ENCODE measurements at places on chromosomes 2 and 18.

- DNase-seq = no peak
Observed at GRCh38 chr2:208618220-208618619, 211.6 kb downstream of the PTH2R start.

DNA sequence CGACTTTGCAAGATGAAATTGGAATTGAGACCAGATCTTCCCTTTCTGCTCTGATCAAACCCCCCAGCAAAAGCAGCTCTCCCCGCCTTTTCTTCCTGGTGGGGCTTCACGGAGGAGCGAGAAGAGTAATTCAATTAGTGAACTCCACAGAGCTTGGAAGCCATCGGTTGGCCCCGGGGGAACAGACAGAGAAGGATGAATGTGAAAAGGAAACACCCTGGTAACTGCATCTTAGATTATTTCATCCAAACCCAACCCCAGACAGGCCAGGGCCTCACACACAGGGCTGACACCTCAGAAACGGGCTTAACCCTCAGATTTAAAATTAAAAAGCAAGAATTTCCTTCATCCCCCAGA lies 18.3 kb downstream of the SMAD7 start:
- no peak for DNase-seq

- DNase-seq = no peak
Observed at GRCh38 chr2:83240611-83241010, 1218.5 kb downstream of the SUCLG1 start.

GRCh38 chr2:149743842-149744448 lies 156.4 kb upstream of the MMADHC start:
- no peak for DNase-seq

DNA sequence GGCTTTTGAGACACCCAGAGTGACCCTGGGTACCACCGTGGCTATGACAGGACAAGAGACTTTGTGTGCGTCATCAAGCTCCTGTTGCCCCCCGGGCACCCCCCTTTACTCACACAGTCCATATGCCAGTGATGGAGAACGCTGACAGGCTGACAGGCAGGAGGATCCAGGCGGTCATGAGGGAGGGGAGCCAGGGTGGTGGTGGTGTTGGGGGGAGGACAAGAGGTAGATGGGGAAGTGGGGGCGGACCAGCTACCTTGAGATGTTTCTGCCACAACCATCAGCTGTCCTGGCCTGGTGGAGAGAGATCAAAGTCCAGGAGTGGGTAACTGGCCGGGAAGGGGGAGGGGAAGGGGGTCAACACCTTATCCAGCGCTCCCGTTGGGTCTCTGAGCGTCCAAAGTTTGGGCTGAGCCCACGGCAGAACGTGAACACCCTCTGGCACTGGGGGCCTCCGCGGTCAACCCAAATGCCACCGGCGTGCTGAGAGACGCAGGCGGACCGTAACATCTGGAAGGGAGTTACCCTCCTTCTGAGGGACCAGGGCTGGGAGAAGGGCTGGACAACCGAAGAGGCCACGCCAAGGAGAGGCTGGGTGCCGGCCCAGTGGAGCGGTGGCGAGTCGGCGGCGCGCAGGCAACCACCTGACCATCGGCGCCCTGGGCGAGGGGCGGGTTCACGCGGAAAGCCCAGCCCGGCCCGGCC lies 575 bp downstream of the TMEM150A start:
- no peak for DNase-seq

GRCh38 chr18:34773961-34774766 lies 64.1 kb downstream of the DTNA start:
- DNase-seq = peak; percentile 46

- no peak for DNase-seq
Observed at GRCh38 chr18:55346387-55346786, 241.6 kb downstream of the TCF4 start.

GRCh38 chr2:204727368-204727767 lies 182.1 kb downstream of the PARD3B start:
- no peak for DNase-seq

- no peak for DNase-seq
Observed at GRCh38 chr2:73986085-73986681, 1.5 kb downstream of the TET3 start.

- no peak for DNase-seq
Observed at GRCh38 chr2:96415684-96416083, 80.1 kb downstream of the NCAPH start.

DNA sequence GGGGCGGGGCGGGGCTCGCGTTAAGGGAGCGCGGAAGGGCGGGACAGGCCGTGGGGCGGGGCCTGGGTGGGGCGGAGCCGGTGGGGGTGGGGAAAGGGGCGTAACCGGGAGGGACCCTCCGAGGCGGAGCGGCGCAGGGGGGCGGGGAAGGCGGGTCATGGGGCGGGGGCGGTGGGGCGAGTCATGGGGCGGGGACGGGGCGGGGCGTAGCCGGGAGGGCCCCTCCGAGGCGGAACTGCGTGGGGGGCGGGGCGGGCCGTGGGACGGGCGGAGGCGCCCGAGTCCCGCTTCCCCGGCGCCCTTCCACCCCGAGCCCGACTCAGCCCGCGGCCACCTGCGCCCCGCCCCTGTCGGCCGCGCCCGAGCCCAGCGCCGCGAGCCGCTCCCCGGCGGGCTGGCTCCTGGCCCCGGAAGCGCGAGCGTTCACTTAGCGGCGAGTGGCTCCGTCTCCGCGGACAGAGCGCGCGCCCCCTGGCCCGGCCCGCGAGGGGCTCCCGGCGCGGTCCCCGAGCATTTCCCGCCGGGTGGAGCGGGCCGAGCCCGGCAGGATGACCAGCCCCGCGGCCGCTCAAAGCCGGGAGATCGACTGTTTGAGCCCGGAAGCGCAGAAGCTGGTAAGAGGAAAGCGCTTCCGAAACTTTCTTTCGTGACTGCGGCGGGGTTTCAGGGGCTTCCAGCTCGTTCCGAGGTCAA lies 64.7 kb downstream of the LRRFIP1 start:
- peak; percentile 87 for DNase-seq

- DNase-seq = no peak
Observed at GRCh38 chr2:13596233-13596632, 879.5 kb downstream of the TRIB2 start.

- no peak for DNase-seq
Observed at GRCh38 chr2:70305531-70305930, 3.7 kb upstream of the FAM136A start.

DNA sequence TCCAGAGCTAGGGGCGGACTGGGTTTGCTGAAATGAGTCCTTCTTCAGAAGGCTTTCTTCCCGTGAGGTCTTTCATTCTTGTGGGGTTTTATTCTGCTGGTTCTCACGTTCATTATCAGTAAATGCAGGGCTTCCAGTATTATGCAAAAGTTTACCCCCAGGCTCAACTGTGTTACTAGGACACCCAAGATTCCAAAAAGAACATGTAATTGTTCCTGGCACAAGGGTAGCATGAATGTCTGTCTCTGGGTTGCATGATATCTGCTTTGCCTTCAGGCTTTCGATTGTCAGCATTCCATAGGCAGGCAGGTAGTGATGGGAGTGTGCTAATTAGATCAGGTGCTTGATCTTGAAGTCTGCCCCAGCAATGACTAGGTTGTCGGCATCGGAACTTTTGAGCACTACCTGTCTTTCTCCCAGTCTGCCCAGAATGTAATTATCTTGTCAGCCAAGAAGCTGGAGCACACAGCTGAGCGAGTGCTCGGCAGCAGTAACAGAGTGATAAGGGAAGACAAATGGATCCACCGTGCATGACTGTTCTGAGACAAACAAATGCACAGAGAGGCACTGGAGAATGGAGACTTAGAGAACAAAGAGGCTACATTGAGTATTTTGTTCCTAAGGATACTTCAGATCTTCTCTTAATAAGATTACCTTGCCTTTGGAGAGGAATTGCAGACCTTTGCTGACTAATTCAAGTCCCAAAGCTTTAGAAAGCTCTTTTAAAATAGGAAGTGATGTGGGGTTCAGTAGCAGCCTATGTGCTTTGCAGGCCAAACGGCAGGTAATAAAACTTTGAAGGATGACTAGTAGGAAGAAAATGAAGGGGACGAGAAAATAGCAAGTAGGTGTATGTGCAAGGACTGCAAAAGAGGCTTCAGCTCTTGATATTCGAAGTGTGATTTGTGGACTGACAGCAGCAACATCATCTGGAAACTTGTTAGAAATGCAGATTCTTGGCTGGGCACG lies 41.9 kb downstream of the ITGB6 start:
- DNase-seq = no peak

Measured in NCI-H345 (cell line).